Gastrocnemius medialis (tissue), 4 donors: ENCODE measurements at places on chromosomes 5 and 9. TPM values are rescaled to one million over a fixed set of nuclear protein-coding genes. Genes with fewer than 3 reads are reported as not detected.
A peak's percentile ranks its signal among the peaks of the same experiment; 100 is the strongest.

The CKS2 gene
- total RNA-seq, result 7.0 TPM

The IL3 gene
- total RNA-seq, result not detected

DNA sequence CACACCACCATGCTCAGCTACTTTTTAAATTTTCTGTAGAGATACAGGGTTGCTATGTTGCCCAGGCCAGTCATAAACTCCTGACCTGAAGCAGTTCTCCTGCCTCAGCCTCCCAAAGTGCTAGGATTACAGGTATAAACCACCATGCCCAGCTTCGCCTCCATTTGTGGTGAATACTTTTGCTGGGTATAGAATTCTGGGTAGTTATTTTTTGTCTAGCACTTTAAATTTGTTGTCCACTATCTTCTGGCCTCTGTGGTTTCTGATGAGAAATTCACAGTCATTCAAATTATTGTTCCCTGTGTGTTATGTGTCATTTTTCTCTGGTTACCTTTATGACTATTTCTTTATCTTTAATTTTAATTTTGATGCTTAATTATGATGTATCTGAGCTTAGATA, 57.7 kb upstream of the EXOC3 start:
- H3K4me1 ChIP-seq, result no peaks in the 10 kb centered on the region
- DNase-seq, result no peak
- H3K27ac ChIP-seq, result no peak overlapping the region
- H3K36me3 ChIP-seq, result no peaks in the 10 kb centered on the region
- H3K27me3 ChIP-seq, result peaks cover 25% of the 10 kb centered on the region
- no peak overlapping the region for H3K4me3 ChIP-seq

DNA sequence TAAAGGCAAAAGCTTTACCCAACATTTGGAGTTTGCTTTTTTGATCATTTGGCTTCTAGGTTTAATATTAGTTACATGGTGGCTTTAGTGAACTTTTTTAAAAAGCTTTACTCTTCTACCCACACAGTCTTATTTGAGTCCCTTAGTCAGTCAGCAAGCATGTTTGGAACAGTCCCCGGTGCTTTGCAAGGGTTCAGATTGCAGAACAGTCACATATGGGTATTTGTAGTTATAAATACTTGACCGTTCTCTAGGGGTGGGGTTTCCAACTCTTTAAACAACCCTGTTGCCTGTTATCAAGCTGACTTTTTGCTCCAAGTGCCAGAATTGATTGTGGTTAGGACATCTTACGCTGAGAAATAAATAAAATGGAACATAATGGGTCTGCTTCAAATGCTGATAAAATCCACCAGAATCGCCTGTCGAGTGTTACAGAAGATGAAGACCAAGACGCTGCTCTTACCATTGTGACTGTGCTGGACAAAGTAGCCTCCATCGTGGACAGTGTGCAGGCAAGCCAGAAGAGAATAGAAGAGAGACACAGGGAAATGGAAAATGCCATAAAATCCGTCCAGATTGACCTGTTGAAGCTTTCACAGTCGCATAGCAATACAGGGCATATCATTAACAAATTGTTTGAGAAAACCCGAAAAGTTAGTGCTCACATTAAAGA, at the start of gene CAVIN4:
TSS of gene CAVIN4 (plus strand) at position 304 of the 673 bp plus-strand sequence. CDS start at position 369, 65 bp downstream.
- peak; percentile 89 for DNase-seq
- H3K36me3 ChIP-seq, result no peaks in the 10 kb centered on the region
- H3K27me3 ChIP-seq, result no peaks in the 10 kb centered on the region
- H3K27ac ChIP-seq, result peak within 1 kb of the TSS; percentile 80

GRCh38 chr5:147697380-147697779, 85.1 kb downstream of the JAKMIP2 start:
- no peaks in the 10 kb centered on the region for H3K27me3 ChIP-seq
- no peak overlapping the region for H3K27ac ChIP-seq
- H3K4me3 ChIP-seq, result no peak overlapping the region
